ENCODE measurements at places on chromosomes 3 and 15. TPM values are rescaled to one million over a fixed set of nuclear protein-coding genes. Genes with fewer than 3 reads are reported as not detected.

- DNase-seq, result no peak
Measured at GRCh38 chr15:73319460-73320245, 49.1 kb downstream of the HCN4 start.

DNA sequence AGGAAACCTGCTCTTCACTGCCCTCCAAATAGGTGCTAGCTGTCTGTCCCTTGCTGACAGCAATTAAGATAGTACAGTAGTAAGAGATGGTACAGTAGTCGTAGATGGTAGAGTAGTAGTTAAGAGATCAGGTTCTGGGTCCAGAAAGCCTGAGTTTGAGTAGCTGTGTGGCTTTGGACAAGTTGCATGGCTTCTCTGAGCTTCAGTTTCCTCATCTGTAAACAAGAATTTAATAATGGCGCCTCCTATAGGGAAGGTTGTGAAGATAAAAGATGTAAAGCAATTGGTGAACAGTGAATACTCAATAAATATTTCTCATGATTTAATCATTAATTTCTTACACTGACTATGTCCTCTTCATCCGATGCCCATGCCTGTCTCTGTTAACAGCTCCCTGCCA lies 86.9 kb upstream of the BCL6 start:
- DNase-seq, result no peak

- peak; percentile 50 for DNase-seq
Measured at GRCh38 chr3:126522363-126522788, 1.6 kb upstream of the CHST13 start.

The C3orf49 gene
- not detected for total RNA-seq

DNA sequence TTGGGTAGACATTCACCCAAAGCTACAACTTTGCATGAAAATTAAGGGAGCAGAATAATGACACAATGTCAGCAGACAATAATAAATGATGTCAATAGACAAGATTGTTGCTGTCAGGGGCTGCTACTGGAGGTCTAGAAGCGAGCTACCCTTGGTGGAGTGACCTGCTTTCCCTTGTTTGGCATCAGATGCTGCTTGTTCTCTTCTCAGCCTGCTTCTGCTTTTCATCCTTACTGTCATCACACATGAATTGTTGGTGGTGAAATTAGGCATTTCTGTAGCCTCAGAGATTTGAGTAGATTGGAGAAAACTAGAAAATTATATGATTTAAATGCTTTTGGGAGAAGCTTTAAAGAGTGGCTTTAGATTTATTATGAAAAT lies 193.8 kb downstream of the NR1D2 start:
- DNase-seq, result no peak

DNA sequence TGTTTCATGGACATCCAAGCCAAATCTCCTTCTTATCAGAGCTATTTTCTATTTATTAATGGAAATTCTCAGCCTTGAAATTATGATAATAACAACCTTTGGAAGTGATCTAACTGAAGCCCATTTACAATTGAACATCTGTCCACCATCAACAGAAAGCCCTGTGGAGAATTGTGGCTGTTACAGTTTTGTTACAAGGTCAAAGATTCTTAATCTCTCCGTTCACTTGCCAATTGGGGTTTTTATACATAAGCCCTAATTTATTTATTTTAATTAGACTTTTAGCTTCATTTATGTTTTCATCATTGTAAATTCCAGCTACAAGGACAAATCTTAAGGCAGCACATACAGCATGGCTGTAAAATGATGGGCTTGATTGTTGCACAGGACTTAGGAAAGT lies 3.3 kb downstream of the CERS3 start:
- no peak for DNase-seq

The GOLGA8R gene
- total RNA-seq, result 1.3 TPM

The CATSPER2 gene
- 2.3 TPM for total RNA-seq

GRCh38 chr3:78875851-78876250 lies 891.9 kb downstream of the ROBO1 start:
- peak; percentile 58 for DNase-seq

The TEX55 gene
- not detected for total RNA-seq

GRCh38 chr15:72117486-72118016 lies 399 bp downstream of the MYO9A start:
- peak; percentile 83 for DNase-seq
